ENCODE measurements at places on chromosomes 16 and 17.

DNA sequence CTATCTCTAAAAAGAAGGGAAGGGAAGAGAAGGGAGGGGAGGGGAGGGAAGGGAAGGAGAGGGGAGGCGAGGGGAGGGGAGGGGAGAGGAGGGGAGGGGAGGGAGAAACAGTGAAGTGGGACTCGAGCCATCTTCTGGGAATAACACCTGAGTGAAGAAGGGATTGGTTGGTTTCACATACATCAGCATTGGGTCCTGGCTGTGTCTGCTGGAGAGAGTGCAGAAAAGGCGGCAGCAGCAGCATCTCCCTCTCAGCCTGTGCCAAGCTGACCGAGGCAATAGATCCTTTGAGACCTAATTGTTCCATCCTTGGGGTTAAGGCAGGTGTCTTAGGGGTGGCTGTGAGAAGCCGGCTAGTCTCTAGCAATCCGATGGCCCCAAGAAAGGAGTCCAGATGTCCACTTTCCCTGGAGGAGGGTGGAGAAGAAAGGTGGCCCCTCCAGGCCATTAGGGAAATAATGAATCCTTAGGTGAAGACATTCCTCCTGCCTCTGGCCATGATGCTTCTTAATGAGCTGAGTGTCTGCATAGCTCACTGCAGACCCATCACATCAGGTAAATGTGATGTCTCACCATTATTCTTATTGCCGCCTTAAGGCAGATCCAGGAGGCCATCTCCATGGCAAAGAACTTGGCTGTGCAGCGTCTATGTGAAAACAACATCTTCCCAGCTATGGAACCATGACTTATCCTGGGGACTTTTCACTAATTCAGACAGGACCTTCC lies 71.6 kb downstream of the WIPI1 start:
- peak; percentile 12 for DNase-seq

- DNase-seq = peak; percentile 67
Measured at GRCh38 chr17:45101883-45102811, 30.2 kb downstream of the PLCD3 start.

- peak; percentile 62 for DNase-seq
Measured at GRCh38 chr16:813204-813915, 12.8 kb upstream of the GNG13 start.

GRCh38 chr17:42288803-42289610 lies 709 bp downstream of the STAT5A start:
- peak; percentile 79 for DNase-seq

DNA sequence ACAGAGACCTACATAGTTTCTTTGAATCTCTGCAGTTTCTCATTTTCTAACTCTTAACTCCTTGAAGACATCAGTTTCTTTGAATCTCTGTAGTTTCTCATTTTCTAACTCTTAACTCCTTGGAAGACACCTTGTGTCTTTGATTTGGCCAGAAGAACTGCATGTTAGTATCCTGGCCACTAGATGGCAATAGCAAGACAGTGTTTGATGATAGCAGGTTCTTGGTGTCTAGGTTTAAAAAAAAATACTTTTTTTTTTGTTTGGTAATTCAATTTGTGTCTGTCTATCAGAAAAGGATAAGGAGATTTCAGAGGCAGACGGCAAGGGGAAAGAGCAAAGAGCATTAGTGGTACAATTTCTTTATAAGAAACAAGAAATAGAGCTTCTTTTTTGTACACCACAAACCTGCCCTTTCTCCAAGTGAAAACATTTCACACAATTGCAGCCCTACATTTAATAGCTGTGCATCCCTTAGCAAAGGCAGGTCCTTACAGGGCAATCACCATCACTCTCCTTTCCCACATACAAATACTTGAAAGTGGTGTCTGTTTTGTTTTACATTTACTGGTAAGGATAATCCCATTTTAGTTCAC lies 1324.9 kb upstream of the CDH8 start:
- no peak for DNase-seq

- DNase-seq = no peak
Measured at GRCh38 chr16:67902831-67903230, 9.8 kb downstream of the PSKH1 start.

DNA sequence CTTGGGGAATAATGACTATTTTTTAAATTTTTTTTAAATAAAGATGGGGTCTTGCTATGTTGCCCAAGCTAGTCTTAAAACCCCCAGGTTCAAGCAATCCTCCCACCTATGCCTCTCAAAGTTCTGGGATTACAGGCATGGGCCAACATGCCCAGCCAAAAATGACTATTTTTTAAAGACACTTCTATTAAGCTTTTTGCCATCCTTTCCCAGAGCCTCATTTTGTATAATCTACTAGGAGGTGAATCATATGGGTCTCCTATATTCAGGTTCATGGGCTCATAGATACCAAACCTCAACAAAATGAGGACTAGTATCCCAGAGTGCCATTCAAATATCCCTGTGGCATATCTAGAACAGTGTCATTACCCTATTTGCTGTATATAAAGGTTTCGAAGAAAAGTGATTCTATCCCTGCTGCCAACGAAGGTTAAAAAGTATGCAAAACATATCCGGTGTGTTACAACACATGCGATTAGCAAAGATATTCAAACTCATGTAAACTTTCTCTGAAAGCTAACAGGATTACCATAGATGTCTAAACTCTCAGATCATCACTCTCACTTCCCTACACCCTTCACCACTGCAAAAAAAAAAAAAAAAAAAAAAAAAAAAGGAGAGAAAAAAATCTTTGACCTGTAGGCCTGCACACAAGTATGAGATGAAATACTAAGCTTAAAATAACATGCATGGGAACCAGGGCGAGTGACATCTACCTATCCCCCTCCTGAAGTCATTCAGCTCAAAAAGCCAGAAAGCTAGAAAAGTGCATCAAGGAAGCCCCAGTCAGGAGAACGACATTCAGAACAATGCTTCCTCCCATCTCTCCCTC lies 23.5 kb downstream of the XPO6 start:
- no peak for DNase-seq

- no peak for DNase-seq
Measured at GRCh38 chr16:50311891-50312501, 45.6 kb downstream of the ADCY7 start.

DNA sequence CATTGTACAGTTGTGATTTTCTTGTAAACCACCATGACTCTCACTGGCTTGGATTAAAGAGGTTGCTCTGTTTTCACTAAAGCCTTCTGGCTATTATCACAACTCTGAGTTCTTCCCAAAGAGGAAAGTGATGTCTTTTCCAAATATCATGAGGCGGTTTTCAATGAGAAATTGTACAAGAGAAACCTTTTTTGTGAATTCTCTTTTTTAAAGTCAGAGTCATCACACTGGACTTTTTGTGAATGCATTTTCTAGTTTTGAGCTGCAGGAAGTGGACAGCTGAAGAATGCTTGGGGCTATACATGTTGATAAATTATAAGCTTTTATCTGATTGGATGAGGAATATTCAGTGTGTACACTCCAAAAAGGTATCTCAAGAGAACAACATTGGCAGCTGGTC lies 100.2 kb downstream of the PHKB start:
- DNase-seq = no peak

DNA sequence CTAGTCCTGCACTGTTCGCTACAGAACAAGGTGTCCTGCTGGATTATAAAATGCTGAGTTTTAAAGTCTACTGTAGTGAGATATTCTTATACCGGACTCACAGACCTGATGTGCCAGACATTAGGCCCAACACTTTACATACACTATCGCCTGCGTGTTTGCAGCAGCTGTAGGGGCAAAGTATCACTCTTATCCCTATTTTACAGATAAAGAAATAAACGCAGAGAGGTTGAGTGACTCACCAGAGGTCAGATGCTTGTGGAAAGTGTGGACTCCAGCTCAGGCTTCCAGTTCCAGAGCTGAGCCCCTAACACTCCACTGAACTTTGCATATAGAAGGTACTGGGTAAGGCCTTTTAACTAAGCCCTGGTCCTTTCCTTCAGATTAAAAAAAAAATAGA lies 47.4 kb downstream of the PLXDC1 start:
- no peak for DNase-seq

- DNase-seq = peak; percentile 12
Measured at GRCh38 chr17:74272731-74273201, 1.3 kb upstream of the DNAI2 start.

DNA sequence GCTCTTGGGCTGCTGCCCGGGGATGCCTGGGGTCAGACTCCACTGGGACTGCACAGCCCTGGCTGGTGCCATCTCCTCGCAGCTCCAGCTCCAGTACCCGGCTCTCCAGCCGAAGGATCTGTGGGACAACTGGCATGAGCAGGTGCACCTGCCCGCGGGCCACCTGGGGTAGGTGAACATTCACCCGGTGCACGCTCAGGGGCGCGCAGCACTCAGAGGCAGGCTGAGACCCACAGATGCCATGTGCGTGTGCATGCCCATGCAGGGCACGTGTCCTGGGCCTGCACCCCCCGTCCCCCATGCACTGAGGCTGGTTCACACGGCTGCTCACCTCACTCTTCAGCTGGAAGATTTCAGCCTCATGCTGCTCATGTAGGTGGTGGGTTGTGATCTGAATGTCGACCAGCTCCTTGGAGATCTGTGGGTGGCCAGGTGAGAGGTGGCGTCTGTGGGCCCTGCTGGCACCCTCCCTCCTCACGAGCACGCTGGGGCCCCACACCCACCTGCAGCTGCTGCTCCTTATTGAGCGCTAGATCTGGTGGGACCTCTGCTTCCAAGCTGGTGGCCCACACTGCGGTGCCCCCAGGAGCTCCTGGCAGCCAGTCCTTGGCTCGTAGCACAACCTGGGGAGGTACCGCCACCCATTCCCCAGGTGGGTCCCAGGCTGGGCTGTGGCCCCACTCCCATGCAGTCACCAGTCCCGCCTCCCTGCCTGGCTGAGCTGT lies 618 bp downstream of the CCDC78 start:
- DNase-seq = no peak

DNA sequence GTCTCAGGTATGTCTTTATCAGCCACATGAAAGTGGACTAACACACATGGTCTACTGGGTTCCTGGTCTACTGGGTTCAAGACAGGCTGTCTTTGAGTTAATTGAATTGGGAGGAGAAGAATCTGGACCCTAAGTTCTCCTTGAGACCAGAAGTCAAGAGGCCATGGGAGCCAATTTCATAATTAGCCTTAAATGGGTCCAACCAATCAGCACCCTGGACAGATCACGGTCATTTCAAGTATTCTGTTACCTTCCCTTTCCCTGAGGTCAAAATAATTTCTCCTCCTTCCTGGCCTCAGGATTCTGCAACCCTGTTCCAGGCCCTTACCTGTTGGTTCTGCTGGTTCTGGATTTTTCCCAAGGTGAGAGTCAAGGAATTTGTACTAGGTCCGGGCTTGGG lies 23.8 kb downstream of the OSBPL7 start:
- no peak for DNase-seq

GRCh38 chr17:14452856-14453255 lies 152.0 kb downstream of the HS3ST3B1 start:
- DNase-seq = no peak

DNA sequence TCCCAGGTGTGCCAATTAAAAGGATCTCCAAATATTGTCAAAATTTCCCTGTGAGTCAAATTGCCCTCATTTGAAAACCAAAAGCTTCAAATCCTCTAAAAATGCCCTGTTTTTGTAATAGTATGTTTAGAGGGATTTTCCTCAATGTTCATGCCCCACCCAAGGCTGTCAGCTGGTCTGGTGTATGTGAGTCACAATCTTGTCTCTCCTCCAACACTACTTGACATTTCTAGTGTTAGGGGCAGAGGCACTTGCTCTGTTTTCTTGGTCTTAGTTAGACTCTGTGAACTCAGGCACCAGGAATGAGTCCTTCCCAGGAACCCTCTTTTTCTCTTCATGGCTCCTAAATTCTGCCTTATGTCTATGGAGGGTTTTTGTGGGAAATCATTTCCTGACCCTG lies 634.8 kb downstream of the KCNJ2 start:
- no peak for DNase-seq

GRCh38 chr17:6569370-6570285 lies 13.3 kb upstream of the PITPNM3 start:
- DNase-seq = no peak

DNA sequence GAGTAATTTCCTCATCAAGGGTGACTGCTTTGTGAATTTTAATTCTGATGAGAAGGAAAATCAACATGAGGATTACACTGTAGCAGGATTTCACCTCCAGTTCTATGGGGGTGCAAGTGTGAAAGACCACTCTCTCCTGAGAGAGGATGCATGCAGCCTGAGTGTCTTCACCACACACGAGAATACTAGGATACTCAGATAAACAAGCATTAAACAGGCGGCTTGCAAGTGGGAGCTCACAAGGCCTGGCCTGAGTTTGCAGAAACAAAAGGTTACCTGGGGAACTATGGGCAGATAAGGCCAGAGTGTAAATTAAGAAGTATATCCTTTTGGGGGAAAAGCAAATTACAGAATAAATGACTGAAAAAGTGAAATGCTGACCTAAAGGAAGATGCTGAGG lies 46.6 kb downstream of the MYH10 start:
- no peak for DNase-seq

DNA sequence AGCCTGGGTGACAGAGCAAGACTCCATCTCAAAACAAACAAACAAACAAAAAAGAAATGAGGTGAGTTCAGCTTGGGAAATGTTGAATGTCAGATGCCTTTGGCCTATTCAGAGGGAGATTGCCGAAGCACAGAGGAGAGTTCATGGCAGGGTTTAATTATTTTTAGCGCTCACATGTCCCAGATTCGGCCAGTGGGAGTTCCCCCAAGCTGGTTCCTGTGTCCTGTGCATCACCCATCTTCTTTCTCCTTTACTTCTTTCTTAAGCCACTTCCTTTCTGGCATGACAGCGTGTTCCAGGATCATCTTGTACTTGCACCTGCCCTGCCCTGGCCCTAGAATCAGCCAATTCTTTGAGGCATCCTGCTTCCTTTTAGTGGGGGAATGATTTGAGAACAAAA lies 9.2 kb downstream of the MPV17L start:
- DNase-seq = peak; percentile 71

DNA sequence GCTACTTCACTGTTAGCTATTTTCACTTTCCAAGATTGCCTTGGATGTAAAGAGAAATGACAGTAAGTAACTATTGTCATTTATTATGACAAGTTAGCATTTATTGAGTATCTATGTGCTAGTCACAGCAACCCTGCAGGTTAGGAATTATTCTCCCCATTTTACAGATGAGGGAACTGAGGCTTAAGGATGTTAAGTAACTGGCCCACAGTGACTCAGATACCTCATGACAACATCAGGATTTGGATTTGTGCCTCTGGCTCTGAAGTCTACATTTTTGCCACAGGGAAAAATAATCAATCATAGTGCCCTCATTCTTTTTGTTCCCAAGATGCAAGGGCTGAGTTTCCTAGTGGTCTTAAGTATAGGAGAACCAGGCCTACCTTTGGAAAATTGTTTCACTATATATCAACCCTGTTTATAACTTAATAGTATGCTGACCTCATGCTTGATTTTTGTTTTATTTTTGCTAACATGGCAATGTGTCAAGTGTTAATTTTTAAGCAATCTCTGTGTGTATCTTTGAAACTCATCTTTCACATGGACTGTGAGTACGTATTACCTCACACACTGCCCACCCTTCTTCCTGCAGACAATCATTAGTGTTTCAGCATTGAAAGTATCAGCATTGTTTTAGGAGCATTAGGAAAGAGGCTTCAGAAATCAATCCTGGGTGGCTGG lies 105.0 kb downstream of the TANGO6 start:
- DNase-seq = no peak
